Midbrain (tissue), 1 donor: ENCODE measurements at places on chromosomes 2 and 18.

DNA sequence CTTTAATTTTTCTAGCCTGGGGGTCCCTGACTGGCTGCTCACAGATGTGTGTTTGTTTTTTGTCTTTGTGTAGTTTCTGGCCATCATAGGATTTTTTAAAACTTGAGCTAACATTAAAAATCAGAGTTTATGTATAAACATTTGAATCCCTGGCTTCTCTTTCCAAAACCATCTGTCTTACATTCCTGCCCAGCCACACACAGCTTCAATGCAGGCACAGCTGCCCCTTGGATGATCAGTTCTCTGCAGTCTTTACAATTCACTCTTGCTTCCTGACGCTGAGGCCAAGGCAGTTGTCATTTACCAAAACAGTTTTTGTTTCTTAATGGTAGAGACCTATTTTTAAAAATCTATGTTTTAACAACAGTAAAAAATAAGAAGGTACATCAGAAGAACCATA, 169.2 kb upstream of the LRRTM1 start:
- no peak for DNase-seq

DNA sequence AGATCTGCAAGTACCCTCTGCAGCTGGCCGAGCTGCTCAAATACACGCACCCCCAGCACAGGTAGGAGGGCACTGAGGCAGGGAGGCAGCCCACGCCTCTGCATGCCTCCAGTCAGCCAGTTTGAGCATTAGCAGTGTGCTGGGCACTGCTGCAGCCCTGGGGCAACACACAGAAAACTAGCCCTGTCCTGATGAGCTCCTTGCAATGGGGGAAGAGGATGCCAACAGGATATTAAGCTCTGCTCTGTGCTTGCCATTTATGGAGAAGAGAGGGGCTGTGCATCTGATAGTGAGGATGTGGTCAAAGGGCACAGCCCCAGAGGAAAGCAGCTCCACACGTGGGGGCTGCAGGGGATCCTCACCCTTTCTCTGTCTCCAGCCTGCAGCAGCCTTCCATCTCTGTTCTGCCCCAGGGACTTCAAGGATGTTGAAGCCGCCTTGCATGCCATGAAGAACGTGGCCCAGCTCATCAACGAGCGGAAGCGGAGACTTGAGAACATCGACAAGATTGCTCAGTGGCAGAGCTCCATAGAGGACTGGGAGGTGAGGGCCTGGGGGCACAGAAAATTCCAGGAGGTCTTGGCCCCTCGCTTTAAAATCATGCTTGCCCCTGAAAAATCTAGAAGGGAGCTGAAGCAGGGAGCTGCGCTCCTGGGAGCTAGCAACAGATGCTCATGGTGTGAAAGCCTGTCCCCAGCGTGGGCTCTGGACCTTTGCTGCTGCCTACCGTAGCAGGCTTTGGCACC, 51.7 kb downstream of the FAM168B start:
- DNase-seq: no peak

GRCh38 chr2:54968561-54969218, 81.6 kb downstream of the RTN4 start:
- DNase-seq: no peak

- DNase-seq: no peak
Observed at GRCh38 chr2:216588861-216589710, 44.1 kb upstream of the IGFBP2 start.

DNA sequence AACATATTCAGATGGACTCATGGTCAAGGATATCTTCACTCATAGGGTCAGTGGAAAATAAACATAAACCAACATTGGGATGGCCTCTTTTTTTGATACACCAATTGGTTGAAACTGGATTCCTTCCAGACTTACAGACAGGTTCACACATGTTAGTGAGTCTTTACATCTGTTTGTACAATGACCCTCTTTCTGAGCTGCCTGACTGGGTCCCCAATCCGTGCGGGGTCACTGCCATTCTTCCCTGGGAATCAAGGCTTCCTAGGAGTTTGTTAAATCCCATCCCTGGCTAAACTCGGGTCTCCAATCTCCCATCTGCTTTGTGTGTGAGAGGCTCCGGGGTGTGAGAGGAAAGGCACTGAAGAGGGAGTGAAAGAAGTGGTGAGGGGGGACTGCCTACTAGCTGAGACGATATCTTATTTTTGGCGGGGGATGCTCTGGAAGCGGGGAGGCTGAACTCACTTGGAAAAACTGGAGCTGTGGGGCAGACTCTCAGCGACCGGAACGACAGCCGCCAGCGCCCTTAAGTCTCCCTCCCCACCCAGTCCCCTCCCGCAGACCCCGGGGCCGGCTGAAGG, 487 bp downstream of the STARD6 start:
- DNase-seq: no peak

DNA sequence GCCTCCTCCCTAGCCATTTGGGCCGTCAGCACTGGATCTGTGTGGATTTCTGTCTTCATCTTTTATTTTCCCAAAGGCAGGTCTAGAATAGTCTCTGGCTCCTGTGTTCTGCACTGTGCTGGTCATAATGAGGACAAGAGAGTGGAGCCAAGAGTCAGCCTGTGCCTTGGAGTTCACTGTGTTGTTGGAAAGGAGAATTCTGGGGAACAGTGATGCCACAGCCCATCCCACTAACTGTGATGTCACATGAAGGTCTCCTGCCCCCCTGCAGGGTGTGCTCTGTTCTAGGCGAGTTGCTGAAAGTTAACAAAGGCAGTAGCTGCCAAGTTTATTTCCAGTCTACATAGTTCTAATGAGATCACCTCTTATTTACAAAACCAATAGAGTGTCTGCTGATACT, 248.5 kb downstream of the TPGS2 start:
- peak; percentile 10 for DNase-seq

GRCh38 chr2:176001281-176001915, 669 bp downstream of the LNPK start:
- peak; percentile 55 for DNase-seq

DNA sequence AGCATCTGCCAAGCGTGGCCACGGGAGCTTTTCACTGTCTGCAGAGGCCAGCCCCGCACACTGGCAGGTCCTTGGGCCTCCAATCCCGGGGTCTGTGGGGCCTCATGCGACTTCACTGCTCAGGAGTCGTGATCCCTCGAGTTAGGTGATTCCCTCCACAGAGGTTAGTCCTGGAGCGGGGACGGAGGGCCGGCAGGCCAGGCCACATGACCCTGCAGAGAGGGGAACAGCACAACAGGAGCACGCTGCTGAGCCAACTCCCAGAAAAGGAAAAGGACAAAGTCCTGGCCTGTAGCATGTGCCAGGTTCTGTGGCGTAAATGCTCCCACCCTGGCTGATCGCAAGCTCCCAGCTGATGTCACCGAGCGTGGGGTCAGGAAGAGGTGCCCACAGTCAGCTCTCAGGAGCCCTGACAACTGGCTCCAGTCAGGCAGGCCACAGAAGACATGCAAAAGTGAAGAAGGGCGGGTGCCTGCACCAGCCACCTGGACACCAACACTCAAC, 15.3 kb upstream of the PRLH start:
- no peak for DNase-seq

GRCh38 chr2:1910592-1911246, 166.4 kb upstream of the PXDN start:
- peak; percentile 68 for DNase-seq

DNA sequence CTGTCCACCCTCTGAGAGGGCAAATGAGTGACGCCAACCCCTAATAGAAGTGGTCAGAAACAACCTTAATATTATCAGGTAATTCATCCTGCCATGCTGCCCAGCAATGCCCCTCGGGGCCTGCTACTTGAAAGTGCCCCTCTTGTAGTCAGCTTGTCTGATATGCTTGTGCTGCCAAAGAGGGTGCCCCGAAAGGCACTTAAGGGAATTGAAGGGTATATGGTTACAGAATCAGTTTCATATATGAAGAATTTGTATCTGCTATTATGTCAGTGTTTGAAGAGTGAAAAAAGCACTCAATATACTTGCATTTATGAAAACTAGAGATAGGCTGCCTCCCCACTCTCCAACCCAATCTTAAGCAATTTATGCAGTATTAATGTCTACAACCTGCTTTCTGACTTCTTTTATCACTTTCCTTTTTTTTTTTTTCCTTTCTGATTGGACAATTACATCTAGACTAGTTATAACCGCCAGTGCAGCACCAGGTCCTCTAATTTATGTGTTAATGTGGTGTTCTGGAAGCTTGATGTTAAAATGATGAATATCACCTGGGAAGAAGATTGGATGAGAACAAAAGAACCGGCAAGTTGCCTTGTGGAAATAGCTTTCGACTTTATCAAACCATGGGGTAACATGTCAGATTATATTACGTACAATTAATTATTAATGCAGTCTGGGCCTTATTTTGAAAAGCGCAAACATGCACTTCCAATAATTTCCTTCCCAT, 646.9 kb upstream of the ACVR2A start:
- no peak for DNase-seq

DNA sequence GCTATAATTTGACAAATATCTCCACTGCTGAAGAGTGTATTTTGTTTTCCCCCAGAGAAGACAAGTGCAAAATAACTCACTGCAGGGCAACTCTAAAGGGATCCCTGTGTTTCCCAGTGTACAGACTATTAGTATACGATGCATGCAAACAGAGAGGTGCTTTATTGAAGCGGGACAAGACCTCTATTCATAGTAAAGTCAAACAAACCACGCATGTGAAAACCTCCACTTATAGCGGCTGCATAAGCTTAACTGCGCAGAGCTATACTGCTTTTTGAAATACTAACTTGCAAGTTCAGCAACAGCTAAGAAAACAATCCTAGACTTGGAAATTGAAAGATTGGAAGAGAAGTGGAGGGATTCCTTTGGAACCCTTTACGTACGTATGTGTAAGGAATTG, 15.6 kb downstream of the RNF144A start:
- peak; percentile 53 for DNase-seq

GRCh38 chr18:57631697-57632096, 10.1 kb upstream of the NARS1 start:
- DNase-seq: no peak

DNA sequence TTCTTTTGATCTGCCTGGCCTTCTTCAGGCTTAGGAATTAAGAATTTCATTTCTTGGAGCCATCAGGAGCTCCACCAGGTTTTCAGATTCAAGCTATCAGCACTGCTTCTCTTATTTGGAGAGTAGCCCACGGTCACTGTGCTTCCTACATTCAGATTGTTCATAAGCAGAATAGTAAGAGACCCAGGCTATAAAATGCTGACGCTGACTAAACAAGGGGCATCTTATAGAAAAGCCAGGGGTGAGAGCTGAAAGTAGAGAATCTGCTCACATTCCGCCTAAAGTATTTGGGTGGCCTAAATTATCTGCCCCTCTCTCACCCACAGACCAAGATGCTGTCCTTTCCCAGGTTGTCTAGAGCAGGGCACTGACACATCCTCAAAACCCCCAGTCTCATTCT, 120.3 kb upstream of the SULT1C3 start:
- no peak for DNase-seq

- DNase-seq: no peak
Observed at GRCh38 chr2:5692561-5693286, 540 bp downstream of the SOX11 start.

DNA sequence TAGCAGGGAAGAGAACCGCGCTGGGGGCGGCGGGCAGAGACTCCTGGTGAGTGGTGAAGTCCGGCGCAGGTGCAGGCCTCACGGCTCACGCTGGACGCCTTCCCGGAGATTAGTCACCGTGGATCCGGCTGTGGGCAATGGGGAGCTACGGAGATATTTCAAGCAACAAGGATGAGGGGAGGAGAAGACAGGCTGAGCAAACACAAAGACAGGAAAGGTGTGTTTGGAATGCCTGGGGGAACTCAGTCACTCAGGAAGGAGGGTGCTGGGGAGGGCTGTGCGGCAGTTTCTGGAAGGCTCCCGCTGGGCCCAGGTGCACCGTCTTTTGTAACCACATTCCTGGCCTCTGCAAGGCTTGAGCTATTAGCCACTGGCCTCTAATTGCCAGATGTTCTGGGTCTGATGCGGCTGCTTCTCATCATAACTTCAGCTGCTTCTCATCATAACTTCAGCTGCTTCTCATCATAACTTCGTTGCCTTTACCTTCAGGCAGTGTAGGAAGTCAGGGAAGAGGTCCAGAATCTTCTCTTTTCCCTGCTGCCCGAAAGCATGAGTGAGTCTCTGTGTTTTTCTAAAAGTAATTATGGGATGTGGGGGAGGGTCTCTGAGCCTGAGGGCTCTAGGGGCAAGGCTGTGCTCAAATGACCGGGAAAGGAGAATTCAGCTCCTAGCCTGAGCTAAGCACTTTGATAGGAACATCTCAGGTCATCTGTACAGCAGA, 118.9 kb downstream of the PXDN start:
- no peak for DNase-seq

- DNase-seq: no peak
Observed at GRCh38 chr2:165173215-165173614, 30.6 kb downstream of the SCN3A start.
